GM23248 (cell line): ENCODE measurements at places on chromosomes 1 and 21.

DNA sequence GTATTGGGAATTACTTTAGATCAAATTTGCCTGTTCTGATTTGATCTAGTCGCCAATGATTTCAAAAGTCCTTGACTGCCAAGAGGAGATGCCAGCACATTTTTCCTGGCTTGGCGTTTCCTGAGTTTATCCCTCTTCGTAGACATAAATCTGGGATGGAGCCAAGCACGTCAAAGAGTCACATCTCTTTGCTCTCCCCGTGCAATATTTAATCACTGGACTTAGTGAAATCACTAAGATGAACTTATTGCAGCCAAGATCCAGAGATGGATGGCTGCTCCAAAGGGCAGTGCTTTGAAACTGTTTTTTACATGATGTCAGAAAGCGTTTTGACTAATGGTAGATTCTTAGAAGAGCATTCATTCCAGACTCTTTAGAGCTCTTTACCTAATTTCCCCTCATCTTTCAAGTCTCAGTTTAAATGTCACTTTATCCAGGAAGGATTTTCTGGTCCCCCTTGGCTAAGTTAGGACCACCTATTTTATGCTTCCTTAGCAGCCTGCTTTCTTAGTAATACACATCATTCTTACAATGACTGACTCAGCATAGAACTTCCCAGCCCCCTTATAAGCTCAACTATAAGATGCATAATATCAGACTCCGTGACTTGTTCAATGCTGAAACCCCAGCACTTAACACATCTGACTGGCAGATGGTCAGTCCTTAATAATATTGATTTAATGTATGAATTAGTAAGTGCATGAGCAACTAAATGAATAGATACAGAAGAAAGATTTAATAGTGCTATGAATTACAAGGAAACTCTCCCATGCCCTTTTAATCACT, 94.4 kb upstream of the GREM2 start:
- DNase-seq, result peak; percentile 78

DNA sequence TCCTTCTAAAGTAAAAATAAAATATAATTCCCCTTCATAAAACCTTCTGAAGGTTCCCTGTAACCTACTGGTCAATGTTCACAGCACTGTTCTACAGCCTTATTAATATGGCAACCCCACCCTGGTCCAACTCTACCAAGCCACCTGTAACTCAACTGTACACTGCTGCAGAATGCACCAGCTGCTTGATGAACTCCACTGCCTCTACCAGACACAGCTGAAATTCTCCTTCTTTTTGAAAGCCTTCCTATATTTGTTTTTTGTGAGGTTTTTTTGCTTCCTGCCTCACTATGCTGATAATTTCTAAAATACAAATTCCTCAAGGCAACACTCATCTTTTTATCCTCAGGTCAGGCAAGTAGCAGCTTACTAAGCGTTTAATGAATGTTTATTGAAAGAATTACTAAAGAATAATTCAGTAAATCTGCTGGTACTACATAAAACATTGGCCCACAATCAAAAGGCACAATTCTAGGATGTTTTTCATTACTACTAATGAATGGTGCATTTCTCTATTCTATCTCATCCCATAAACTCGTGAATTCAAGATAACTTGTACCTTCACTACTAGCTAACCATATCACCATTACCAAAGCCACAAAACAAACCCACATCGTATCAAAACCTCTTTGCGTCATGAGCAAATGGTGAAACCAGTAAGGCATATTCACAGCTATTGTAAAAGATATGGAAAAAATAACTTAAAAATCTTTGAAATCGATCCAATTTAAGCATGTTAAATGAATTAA, 2.4 kb downstream of the SSX2IP start:
- peak; percentile 65 for DNase-seq

DNA sequence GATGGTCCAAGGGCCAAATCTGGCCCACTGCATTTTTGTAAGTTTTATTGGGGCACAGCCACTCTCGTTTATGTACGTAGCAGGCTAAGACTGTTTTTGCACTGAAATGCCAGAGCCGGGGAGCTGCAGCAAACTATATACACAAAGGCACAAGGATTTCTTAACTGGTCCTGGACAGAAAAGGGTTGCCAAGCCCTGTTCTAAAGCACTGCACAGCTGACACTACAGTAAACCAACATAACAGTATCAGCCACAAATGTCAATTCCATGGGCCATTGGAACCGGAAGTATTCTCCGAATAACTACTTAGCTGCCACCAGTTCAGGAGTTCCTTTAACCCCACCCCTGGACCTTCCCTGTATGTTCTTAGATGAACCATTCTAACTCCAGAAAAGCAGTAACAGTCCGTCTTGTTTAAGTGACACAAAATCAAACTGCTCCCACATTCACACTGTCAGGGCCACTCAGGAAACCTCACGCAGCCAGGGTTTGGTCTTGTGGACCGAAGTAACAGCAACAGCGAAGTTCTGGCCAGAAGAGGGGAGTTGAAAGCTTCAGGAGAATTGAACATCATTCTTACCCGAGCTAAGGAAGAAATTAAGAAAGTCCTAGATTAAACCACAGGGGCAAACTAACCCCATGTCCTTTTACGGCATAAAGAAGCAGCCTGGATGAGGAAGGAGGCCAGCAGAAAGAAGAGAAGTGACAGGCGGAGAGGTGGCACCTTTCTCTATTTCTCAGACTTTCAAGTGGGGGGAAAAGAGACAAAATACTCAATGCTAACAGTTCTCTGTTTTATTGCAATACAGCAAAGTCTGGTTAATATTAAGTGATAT, 49.2 kb downstream of the COQ8A start:
- no peak for DNase-seq

DNA sequence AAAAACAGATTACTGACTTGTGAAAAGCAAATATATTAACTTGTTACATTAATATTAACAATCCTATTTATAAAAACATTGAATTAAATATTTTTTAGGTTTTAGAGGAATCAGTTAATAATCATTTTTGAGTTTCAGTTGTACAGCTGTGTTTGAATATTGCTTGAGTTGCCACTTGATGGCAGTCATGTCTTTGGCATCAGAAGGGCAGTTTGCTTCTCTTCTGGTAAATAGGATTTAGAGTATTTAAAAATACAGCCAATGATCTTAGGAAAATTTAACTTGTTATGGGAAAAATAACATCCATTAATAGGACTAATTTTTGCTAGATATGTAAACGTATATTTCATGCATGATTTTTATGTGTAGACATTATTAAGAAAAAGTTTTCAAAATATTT, 234.1 kb downstream of the NCAM2 start:
- DNase-seq, result peak; percentile 61

DNA sequence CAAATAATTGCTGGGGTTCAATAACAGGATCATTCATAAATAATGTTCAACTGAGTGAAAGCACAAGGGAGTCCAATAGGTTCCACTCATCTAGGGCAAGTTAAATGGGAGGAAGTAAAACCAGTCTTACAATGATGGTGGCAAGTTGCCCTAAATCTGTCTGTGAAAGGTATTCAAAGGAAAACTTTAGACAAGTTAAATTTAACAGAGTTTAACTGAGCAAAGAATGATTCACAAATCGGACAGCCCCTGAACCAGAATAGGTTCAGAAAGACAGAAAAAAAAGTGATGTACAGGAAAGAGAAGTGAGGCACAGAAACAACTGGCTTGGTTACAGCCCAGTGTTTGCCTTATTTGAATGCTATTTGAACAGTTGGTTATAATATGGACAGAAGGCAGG, 183.5 kb upstream of the ADGRL4 start:
- DNase-seq, result no peak

- no peak for DNase-seq
Measured at GRCh38 chr1:209176866-209177430, 406.6 kb upstream of the CAMK1G start.

DNA sequence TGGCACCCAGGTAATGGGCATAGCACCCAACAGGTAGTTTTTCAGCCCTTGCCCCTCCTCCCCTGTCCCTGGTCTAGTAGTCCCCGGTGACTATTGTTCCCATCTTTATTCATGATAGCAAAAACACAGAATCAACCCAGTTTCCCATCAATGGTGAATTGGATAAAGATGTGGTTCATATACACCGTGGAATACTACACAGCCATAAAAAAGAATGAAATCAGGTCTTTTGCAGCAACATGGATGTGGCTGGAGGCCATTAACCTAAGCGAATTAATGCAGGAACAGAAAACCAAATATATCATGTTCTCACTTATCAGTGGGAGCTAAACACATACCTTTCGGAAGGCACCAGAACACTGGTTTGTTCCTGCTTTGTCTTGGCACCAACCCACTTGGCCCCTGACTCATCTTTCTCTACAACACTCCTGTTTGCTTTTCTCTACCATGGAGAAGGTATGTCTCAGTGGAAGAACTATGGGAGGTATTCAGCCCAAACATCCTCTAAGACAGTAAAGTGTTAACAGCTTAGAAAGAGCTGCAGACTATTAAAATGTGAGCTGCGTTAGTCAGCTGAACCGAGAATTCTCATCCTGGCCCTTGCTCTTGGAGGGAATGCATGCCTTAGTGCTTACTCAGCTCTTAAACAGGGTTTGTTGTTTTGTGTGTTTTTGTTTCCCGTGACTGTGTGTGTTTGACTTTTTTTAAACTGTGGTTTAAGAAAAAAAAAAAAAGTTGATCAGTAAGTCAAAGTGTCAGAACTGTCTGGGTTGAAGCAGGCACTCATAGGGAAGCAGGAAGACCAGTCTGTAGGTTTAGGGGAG, 203.0 kb downstream of the TOMM20 start:
- peak; percentile 98 for DNase-seq

DNA sequence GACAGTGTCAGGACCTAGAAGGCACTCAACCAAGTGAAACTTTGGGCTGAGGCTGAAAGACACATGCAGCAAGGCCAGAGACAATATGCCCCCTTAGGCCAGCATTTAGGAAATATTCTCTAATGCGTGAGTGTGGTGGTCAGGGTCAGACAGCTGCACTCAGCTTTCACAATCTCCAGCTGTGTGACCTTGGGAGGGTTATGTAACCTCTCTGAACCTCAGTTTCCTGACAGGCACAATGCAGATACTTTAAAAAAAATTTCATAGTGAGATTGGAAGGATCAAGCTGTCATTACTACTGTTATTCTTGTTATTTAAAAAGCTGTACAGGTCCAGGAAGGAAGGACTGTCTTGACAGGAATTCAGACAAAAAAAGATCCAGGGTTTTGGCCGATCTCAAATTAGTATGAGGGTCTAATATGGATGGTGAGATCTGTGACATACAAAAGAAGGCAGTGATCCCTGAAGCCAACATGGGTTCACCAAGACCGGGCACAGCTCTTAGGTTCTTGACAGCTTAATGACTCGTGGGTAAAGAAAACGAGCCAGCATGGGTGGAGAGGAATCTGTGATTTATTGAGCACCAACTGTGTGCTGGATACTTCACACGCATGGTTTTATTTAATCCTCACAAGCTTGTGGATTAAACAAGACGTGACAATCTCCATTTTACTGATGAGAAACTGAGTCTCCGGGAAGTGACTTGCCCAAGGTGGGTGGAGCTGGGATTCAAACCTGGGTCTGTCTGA, 54.6 kb upstream of the POU3F1 start:
- DNase-seq, result no peak
